ENCODE measurements at places on chromosomes 4 and X.

DNA sequence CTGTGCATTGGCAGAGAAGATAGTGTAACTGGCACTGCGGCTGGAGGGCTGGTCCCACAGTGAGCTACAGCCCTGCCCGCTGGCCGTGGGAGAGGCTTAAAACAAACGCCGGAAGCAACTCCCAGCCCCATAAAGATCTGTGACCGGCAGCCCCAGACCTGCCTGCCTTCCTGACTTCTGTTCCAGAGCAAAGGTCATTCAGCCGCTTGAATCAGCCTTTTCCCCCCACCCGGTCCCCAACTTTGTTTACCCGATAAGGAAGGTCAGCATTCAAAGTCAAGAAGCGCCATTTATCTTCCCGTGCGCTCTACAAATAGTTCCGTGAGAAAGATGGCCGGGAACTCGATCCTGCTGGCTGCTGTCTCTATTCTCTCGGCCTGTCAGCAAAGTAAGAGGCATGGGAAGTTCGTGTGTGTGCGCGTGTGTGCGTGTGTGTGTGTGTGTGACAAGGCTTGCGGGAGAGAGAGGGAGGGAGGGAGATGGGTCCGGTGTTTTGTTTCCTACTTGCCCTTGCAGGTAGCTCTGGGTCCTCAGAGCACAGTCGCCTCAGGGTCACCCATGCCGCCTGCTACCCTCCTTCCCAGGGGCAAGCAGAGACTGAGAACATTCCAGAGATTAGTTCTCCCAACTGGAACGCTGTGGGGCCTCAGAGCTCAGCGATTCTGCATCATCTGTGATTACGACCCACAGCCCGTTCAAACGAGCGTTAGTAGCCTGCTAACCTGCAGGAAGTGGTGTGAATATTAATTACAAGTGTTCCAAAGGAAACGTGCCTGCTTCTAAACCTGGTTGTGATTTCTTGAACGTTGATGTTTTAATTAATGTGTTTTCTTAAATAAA is at the start of gene MGST2:
TSS of gene MGST2 (plus strand) at position 130 of the 840 bp plus-strand sequence. CDS start at position 331, 201 bp downstream.
- no peak for DNase-seq

GRCh38 chr4:93436000-93436626 is 392.4 kb upstream of the ATOH1 start:
- no peak for DNase-seq

DNA sequence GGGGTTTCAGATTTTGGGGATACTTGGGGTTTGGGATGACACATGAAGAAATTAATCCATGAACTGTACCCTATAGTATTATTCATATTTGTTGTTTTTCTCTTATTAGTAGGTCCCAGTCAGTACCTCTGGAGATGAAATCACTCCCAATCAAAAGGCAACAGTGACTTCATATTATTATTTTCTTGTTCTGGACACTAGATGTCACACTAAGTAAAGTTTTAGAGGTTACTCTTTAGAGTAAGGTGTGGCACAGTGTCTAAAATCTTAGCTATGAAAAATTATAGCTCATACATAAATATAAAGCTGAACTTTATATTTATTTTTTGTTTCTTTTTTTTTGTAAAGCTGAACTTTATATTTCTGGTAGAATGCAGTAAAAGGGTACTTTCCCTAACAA is 35.1 kb downstream of the FAM114A1 start:
- peak; percentile 72 for DNase-seq

- peak; percentile 5 for DNase-seq
Measured at GRCh38 chr4:121998024-121998423, 46.2 kb upstream of the TRPC3 start.

GRCh38 chr4:149574971-149575370 is 240.7 kb downstream of the IQCM start:
- no peak for DNase-seq

- DNase-seq, result no peak
Measured at GRCh38 chr4:33886356-33886755, 2358.0 kb downstream of the ARAP2 start.

GRCh38 chr4:113790478-113790877 is 28.9 kb upstream of the CAMK2D start:
- no peak for DNase-seq

DNA sequence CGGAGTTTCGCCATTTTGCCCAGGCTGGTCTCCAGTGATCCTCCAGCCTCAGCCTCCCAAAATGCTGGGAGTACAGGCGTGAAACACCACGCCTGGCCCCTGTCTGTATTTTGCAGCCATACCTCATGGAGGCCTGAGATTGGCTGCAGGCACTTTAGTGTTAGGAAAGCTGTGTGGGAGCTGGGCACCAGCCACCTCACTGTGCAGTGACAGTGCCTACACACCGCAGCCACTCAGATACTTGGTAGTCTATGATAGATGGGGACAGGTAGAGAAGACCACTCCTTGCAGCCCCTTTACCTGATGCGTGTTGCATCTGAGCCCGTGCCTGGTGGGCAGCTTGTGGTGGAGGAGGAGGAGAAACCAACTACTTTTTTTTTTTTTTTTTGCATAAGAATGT is 16.3 kb downstream of the SMS start:
- DNase-seq, result no peak

DNA sequence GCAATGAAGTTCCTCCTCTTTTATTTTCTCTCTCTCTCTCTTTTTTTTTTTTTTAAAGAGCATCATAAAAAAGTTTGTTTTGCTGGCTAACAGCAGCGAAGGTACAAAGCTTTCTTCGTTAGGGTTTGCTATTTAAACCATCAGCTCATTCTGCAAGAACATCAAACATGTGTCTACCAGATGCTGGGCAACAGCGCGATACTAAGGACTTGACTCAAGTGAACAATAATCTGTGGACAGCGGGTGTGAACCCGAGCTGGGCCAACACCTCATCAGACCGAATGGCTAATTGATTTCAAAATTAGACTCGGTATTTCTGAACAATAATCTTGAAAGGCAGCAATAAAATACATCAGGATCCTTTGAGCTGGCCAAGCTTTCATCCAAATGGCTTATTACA is 246.4 kb downstream of the FBXO8 start:
- no peak for DNase-seq

DNA sequence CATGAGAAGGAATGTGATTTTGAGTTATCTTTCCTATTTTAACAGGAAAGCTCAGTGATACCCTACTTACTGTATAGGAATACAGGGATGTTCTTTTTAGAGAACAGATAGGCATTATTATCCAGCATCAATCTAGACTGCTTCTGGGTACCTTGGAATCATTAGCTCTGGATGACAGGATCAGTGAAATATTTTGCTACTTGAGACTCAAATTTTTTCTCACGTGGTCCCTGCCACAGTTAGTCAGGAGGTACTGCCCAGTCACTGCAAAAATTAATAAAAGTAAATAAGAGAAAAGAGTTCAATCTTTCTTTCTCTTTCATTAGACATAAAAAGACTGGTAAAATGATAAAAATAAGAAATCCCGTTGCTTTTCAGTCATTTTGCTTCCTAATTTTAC is 5.5 kb downstream of the ZNF827 start:
- no peak for DNase-seq

DNA sequence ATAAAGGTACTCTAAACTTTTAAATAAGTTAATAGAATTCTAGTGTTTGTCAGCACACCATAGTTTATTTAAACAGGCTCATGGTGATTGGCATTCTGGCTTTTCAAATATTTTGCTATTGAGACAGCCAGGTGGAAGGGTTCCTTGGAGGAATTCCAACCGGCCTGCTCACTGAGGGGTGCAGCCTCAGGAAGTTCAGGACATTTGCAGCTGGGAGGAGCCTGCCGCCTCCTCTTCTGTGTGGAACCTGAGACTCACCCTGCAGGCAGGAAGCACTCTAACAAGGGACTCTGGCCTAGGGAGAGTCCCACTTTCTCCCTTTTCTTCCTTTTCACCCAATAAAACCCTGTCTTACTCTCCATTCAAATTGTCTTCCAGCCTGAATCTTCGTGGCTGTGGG is 1328.0 kb downstream of the FSTL5 start:
- no peak for DNase-seq

- no peak for DNase-seq
Measured at GRCh38 chr4:119587796-119588195, 40.8 kb downstream of the PDE5A start.

DNA sequence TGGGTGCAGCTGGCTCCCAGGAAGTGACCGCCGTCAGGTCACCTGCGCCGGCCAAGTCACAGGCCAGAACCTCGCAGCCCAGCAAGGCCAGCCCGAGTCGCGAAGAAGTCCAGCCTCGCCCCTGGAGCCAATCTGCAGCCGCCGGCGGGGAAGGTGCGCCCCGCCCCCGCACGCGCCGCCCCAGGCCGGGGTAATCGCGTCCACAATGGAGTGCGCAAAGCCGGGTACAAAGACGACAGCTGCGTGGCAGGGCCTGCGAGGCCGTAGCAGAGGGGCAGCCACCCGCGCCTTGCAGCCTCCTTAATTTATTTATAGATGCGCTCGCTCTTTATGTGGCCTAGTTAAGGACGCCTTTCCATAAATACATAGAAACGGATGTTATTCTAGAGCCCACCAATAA is 139.4 kb upstream of the CPEB2 start:
- DNase-seq, result no peak

- no peak for DNase-seq
Measured at GRCh38 chr4:81142744-81143143, 72.3 kb downstream of the PRKG2 start.

- peak; percentile 13 for DNase-seq
Measured at GRCh38 chr4:174564529-174564928, 42.2 kb upstream of the HPGD start.

- peak; percentile 49 for DNase-seq
Measured at GRCh38 chr4:113316879-113317278, 267.4 kb downstream of the ANK2 start.

GRCh38 chrX:85379174-85379907 is at the start of gene POF1B:
TSS of gene POF1B (minus strand) at chrX:85379665. CDS start at chrX:85379454, 211 bp downstream.
- DNase-seq, result peak; percentile 55

GRCh38 chr4:96154676-96155075 is 314.8 kb downstream of the PDHA2 start:
- DNase-seq, result no peak

GRCh38 chrX:52574416-52575275 is 57.8 kb upstream of the XAGE1B start:
- DNase-seq, result peak; percentile 58

DNA sequence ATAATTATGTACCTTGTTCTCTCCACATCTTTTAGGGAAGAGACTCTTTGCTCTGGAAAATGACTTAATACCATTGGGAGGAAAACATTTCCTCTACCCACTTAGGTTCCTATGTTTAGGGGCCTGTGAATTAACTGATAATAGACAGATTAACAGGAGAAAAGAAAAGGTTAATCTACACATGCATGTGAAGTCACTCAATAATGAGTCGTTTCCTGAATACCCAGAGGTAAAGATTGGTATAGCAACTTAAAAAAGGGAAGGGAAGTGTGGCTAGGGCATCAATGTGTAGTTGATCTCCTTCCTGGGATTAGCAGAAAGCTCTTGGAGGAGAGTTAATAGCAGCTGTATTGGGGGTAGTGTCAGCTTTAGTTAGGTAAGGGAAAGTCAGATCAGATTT is 419.5 kb upstream of the ATOH1 start:
- peak; percentile 2 for DNase-seq

DNA sequence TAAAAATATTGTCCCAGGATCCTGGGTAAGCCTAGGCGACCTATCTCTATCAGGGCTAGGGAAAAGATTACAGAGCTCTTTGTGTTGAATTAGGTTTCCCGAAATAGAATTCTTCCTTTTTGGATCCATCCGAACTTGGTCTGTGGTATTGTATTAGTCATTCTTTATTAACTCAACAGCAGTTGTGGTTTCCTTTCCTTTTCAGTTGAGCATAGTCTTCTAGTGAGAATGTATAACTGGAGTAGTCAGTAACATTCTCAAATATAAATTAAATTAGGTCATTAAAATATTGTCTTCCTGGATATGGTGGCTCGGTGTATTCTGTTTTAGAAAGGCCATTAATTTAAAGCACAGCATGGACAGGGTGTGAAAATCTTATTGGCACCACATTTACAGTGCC is 520.4 kb downstream of the NLGN4X start:
- DNase-seq, result no peak

DNA sequence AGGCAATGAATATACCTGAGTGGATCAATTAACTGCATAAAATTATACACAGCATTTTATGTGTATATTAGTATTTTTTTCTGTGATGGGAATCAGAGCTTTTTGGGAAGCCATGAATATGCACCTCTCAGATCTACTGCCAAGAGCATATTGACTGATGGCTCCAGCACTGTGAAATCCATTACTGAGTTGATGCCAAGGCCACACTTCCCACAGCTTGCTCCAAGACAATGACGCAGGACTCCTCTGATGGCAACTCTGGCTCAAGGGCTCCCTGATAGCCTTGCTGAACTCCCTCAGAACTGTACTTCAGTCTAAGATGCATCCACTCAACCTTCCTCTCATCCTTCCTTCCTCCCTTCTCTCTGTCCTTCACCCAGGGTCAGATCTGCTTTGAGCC is 82.7 kb downstream of the OTC start:
- no peak for DNase-seq

DNA sequence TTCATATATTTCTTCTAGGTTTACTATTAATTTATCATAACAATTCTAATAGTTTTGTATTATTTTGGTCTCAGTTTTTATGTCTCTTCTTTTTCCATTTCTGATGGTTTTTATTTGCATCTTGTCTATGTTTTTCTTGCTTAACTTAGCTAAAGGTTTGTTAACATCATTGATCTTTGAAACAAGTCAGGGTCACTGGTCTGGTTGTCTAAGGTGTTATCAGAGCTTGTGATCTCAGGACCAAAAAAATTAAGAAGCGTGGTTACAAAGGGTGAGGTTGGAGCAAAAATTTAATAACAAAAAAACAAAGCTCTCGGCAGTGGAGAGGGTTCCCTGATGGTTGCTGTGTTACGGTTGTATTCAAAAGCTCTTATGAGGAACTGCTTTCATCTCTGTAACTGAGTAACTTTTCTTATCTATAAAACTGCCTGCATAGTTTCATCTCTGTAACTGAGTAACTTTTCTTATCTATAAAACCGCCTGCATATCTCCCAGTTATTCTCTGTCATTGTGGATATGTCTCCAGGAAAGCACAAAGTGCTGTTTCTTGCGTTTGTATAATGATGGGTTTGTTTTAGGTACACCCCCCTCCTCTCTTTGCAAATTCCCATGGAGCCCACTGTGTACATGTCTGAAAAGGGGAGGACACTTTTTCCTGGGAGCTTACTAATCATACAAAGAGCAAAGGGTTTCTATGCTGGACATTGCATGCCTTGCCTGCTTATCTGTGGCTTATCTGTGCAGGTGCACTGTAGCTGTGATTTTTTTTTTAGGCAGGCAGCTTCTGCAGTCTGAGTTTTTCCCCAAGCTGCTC is 62.4 kb upstream of the UGT2B15 start:
- DNase-seq, result no peak

GRCh38 chr4:119238068-119238722 is 25.7 kb downstream of the USP53 start:
- DNase-seq, result no peak

- no peak for DNase-seq
Measured at GRCh38 chr4:26294904-26295303, 25.9 kb upstream of the RBPJ start.

- DNase-seq, result peak; percentile 56
Measured at GRCh38 chrX:150692831-150693724, at the start of gene MTMR1. TSS of gene MTMR1 (plus strand) at chrX:150693396. CDS start at chrX:150693531, 135 bp downstream.

DNA sequence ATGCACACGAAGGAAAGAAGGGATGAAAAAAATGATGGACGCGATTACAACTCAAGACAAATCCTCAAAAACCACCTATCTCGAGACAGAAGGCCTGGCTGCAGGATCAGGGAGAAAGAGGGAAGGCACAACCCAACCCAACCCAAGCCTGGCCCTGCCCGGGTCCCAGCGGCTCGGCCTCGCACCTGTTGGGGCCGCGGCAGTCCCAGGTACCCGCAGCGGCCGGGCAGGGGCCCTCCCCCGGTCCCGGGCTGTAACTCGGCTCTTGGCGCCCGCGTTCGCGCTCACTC is 464 bp downstream of the RASGEF1B start:
- DNase-seq, result no peak

- DNase-seq, result no peak
Measured at GRCh38 chrX:18041656-18042055, 179.0 kb downstream of the BEND2 start.

- DNase-seq, result peak; percentile 50
Measured at GRCh38 chrX:49106930-49107329, 16.6 kb downstream of the GPKOW start.

Measured in NAMALWA (cell line).